ENCODE measurements at places on chromosomes 7 and 10. TPM values are rescaled to one million over a fixed set of nuclear protein-coding genes. Genes with fewer than 3 reads are reported as not detected.

The FKBP6 gene
- not detected for total RNA-seq

The PTPN20 gene
- 3.8 TPM for total RNA-seq

DNA sequence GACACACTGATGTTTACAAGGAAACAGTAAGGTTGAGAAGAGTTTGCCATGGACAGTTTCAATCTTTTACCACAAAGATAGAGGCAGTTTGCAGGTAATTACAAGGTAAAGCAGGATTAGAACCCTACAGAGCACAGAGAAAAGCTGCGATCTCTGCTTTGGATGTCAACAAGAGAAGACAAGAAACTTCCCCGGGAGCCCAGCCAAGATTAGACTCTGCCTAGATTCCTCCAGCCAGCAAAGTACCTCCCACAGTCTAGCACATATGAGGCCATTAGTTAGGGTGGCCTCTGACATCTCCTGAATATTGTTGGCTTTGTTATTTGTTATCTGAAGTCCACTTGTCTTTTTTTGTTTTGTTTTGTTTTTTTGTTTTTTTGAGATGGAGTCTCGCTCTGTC lies 178.1 kb downstream of the CALN1 start:
- no peak for DNase-seq

DNA sequence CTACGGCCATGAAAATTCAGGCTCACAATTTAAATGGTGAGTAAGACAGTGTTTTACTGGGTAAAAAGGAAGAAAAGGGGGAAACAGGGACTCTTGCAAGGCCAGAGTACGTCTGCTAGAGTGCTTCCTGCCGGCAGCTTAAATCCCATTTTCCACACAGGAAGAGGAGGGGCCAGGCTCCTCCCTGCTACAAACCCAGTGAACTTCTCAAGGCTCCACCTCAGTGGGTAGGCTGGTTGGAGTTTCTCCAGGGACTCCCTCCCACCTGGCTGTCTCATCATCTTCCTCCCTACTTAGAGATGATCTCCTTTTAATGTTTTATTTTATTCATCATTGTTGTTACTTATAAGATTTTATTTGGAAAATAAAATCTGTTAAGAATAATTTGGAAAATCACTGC lies 62.6 kb upstream of the SEMA3C start:
- DNase-seq, result no peak

DNA sequence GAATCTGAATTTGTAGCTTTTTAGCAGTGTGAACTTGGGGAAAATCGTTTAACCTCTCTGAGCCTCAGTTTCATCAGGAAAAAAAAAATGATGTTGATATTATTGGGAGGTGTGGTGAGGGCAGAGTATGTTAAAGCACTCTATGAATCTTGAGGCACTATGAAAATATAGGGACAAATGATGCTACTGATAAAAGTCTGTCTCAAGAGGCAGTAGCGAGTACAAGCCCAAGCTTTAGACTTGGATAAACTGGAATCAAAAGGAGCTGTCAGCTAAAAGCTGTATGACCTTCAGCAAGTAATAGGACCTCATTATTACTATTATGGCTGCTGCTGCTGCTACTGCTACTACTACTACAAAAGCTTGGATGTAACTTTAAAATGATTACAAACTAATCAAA lies 8.4 kb downstream of the ZNF277 start:
- no peak for DNase-seq

Measured in naive thymus-derived CD8-positive, alpha-beta T cell (primary cell).